Stimulated activated CD8-positive, alpha-beta memory T cell treated with anti-CD3 and anti-CD28 coated beads, Interleukin-4, amount 100 ng/mL, for 48 hours (primary cell): ENCODE measurements at places on chromosomes 1 and 21.

- no peak for DNase-seq
These were observed 104.6 kb downstream of the LYPLAL1 start for GRCh38 chr1:219278288-219278687.

DNA sequence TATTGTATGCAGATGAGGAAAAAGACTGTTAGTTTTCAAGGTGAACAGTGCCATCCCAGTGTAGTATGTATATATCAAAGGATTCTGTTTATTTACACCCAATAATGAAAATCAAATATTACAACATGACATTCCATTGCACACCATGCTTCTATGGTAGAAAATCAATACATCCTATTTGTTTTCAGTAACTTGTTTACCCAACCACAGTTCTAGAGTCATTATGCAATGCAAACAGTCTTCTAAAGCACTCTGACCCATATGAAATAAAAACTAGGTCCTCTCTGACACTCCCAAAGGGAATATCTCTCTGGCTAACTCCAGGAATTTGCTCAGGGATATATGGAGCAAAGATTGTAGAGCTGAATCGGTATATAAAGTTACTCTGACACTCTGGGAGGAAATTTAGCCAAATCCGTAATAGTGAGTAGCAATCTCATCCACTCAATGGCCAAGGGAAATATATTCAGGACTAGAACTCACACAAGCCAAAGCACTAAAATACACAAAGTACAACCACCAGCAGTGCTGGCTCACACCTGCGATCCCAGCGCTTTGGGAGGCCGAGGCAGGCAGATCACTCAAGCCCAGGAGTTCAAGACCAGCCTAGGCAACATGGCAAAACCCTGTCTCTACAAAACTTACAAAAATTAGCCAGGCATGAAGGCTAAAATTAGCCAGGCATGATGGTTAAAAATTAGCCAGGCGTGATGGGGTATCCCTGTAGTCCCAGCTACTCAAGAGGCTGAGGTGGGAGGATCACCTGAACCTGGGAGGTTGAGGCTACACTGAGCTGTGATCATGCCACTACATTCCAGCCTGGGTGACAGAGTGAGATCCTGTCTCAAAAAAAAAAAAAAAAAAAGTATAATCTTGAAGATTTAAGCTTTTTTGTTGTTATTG lies 75.2 kb downstream of the RERE start:
- DNase-seq = no peak

GRCh38 chr1:16141573-16142336 lies 14.1 kb downstream of the EPHA2 start:
- no peak for DNase-seq

GRCh38 chr1:95699149-95699953 lies 465.3 kb downstream of the RWDD3 start:
- DNase-seq = no peak

DNA sequence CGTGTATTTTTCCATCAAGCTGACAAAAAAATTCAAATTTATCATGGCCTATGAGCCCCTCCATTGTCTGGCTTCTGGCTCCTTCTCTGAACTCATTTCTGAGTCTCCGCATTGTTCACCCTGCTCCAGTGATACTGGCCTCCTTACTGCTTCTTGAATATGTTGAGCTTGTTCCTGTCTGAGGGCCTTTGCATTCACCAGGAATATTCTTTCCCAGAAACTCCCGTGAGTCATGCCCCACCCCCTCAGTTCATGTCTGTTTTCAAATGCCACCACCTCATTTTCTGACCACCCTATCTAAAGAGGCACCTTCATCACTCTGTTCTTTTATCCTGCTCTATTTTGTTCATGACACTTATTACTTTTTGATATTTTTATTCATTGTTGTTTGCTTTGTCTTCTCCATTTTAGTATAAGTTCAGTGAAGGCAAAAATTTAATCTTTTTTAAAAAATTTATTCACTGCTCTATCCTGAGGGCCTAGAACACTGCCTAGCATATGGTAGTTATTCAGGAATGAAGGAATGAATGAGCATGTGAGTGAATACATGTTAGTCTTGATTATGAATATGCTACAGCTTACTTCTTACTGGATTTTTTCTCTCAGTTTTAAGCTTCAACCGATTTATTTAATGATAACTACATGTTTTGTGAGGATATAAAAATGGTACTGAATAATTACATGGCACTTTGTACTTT lies 140.4 kb upstream of the C1orf105 start:
- DNase-seq = no peak

- no peak for DNase-seq
These were observed 46.0 kb downstream of the RPL5 start for GRCh38 chr1:92877792-92878191.

GRCh38 chr1:241270016-241270415 lies 87.0 kb downstream of the RGS7 start:
- no peak for DNase-seq

DNA sequence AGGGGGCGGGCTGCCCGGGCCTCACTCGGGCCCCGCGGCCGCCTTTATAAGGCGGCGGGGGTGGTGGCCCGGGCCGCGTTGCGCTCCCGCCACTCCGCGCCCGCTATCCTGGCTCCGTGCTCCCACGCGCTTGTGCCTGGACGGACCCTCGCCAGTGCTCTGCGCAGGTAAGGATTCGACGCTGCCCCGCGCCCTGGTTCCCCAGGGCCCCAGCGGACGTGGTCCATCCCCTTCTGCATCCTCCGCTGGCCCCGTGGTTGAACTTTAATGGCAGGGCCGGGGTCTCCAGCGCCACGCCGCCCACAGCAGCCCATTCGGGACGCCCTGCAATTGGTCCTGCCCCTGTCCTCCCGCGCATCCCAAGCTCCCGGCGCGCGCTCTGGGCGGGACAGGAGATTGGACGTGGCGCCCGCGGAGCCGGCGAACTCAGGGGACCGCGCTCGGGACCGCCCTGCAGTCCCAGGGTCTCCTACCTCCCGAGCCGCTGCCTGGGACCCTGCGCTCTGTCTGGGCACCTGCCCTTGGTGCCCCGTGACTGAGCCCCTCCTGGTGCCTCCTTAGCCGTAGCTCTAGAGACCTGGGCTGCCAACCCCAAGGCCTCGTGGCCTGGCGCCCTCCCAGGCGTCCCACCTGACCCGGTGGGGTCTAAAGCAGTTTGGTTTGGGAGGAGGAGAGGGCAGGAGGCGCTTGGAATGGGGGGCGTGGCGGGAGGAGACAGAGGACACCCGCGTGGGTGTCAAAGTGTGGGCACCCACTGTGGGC lies at the start of gene ALPL:
TSS of gene ALPL (plus strand) at position 73 of the 762 bp plus-strand sequence. CDS start 44,659 bp downstream, outside the sequence.
- no peak for DNase-seq

GRCh38 chr1:45033356-45033755 lies 21.3 kb downstream of the UROD start:
- no peak for DNase-seq

DNA sequence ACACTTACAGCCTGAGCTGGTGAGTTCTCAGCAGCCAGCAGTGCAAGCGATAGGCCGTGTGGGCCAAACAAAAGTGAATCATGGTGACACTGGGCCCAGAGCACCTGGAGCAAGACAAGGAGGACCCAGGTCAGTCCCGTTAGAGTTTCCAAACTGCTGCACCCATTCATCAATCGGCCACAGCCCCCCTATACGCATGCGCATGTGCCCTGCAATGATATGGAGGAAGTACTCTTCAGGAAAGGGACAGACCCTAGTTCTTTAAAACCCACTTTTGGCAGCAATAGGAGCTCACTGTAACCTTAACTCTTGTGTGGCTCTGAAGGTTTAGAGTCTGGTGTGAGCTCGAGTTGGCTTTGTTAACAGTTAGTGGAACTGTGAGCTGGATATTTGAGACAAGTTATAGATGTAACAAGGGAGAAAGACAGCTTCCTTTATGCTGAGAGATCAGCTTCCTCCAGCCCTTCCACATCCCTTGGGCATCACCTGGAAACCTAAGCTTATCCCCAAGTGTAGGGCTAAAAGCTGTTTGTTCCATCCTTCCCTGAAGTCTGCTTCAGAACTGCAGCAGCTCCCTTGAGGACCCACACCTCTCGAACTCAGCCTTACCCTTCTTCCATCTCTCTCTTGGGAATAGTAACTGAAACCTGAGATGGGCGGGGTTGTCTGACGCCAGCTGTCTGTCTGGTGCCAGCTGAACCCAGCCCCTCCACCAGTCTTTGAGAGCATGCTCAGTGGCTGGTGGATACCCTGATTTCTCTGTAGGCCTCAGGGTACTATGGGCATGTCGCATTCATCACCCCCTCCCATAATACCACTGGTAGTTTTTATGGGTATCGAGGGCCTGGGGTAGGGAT lies 17.7 kb downstream of the NMNAT1 start:
- no peak for DNase-seq

DNA sequence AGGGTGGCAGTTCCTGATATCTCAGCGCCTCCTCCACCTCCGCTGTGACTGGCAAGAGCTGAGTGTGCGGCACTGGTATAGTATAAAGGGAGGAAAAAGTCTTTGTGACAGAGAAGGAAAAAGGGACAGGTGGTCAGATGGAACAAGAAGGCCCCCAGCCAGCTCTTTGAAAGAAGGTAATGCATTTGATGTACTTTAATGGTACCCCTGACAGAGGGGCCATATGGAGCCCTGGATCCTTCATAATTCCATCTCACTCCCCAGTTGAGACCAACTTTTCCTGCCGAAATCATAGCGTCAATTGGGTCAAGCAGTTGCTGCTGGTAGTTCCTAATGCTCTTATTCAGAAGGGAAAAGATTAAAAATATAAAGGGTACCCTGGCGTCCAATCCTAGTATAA lies 198.2 kb downstream of the ZNF326 start:
- DNase-seq = no peak

- DNase-seq = no peak
These were observed 9.2 kb downstream of the MEF2D start for GRCh38 chr1:156491151-156491949.

GRCh38 chr1:217139513-217139912 lies 416.3 kb upstream of the ESRRG start:
- DNase-seq = no peak

GRCh38 chr1:233614743-233615521 lies 1.0 kb downstream of the KCNK1 start:
- no peak for DNase-seq

GRCh38 chr1:1204425-1204920 lies 1.9 kb downstream of the TNFRSF18 start:
- DNase-seq = no peak
